CD4-positive, alpha-beta T cell treated with Interleukin-1 beta for 1 hour (primary cell): ENCODE measurements at places on chromosomes 11 and 22.

DNA sequence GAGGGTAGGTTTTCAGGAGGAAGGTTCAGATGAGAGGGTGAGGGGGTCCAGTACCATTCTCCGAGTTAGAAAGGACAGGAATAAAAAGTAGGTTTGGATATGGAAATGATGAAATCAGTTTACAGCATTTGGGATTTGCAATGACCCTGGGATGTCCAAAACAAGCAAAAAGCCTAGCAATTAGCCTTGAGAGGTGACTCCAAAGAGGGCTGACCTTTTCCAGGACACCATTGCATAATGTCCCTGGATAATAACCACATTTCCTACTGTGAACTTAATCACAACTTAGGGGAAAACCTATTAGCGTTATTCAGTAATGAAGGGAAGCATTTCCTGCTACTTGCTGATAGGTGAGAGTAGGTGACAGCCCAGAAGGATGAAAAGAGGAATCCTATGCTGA lies 101.4 kb upstream of the ARHGAP42 start:
- no peak for DNase-seq

DNA sequence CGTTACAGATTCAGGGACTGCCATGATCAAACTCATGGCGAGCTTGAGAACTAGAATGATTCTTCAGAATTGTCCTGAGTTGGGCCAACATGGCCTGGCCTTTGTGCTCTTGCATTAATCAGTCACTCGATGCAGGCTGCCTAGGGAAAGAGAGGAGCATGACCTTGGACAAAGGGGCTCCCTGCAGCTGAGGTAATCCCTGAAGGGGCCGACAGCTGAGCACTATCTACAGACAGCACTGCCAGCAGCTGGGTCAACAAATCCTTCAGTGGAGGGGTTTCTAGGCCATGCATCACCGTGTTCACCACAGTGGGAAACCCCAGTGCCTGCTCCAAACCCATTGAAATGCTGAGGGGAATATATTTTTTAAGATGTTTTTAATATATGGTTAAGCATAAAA lies 159.5 kb upstream of the POU2AF2 start:
- no peak for DNase-seq

DNA sequence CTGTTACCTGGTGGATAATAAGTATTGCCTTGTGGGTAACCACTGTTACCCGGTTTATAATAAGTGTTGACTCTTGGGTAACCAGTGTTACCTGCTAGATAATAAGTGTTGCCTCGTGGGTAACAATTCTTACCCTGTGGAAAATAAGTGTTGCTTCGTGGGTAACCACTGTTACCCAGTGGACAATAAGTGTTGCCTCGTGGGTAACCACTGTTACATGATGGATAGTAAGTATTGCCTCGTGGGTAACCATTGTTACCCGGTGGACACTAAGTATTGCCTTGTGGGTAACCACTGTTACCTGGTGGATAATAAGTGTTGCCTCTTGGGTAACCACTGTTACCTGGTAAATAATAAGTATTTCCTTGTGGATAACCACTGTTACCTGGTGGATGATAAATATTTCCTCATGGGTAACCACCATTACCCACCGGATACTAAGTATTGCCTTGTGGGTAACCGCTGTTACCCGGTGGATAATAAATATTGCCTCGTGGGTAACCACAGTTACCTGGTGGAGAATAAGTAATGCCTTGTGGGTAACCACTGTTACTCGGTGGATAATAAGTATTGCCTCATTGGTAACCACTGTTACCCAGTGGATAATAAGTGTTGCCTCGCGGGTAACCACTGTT lies 8.7 kb upstream of the NXPE4 start:
- no peak for DNase-seq

GRCh38 chr11:19735157-19735908 lies 22.7 kb downstream of the NAV2 start:
- no peak for DNase-seq

DNA sequence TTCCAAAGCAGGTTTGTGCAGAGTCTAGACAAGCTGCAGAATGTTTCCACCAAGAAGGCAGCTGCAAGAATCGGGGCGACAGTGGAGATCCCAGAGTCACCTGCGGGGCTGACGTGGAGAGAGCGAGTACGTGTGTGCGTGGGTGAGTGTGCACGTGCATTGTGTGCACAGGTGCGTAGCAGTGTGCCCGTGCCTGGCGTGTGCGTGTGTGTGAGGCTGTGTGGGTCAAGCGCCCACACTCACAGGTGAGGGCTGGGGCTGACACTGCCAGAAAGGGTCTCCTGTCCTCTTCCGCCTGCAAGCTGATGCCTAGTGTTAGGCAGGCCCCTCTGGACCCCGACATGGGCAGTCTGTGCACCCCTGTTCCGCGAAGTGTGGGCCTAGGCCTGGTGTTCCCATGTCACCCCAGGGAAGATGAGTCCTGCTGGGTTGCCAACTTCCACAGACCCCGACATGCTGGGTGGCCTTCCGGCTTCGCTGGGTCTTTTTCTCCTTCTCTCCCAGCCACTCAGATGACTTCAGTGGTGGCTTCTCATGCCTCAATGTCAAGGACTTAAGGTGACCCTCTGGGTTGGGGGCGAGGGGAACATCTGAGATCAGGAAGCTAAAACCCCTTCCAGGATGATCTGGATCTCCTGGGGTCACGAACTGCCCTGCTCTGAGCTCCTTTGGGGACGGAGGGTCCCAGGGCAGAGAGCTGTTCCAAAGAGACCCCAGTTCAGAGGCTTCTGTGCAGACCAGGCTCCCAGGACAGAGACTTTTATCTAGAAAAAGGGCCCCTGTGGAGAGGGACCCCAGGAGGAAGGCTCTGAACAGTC lies 10.4 kb upstream of the SYT8 start:
- no peak for DNase-seq

GRCh38 chr11:13963169-13963948 lies 836 bp downstream of the SPON1 start:
- peak; percentile 11 for DNase-seq

GRCh38 chr22:36986242-36986821 lies 32.9 kb downstream of the TST start:
- DNase-seq, result peak; percentile 34

DNA sequence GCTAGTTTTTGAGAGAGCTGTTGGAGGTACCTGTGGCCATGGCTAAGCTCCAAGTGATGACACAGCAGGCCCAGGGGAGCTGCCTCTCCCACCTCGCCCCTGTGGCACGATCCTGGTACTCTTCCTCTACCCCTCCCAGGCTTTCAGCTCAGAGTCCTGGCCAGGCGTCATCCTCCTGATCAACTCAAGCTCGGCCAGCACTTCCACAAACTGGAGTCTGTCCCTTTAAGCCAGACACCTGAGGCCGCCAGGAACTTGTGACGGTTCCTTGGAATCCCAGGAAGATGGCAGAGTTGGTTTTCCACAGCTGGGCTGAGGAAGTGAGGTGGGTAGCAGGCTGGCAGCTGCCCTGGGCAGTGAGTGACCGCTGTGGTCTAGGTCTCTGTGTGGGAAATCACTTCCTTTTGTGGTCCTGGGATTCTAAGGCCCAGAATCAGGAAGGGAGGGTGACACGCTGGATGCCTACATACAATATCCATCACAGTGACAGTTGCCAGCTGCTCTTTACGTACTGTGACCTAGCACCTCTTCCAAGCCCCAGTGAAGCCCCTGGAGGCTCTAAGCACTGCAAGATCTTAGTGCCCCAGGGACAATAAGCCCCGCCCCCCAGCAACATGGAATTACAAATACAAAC lies 3.2 kb upstream of the CST6 start:
- DNase-seq, result no peak
